ENCODE measurements at places on chromosomes 3 and 15.

- no peak for DNase-seq
These were observed 47.3 kb downstream of the PTPRG start for GRCh38 chr3:61608711-61609110.

DNA sequence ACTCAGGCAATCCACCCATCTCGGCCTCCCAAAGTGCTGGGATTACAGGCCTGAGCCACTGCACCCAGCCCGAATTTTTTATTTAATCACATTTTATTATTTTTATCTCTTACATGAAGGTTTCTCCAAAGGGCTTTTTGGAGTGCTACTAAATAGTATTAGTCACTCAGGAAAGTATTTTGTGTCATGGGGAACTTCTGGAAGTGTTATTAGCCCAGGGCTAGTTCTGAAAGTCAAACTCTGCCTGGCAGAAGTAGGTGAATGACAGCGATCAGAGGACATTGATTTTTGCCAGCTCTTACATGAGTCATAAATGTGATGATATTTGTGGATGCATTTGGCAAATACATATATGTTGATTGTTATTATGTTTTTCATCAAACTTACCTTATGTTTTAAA lies 48.7 kb downstream of the ZPLD1 start:
- no peak for DNase-seq

DNA sequence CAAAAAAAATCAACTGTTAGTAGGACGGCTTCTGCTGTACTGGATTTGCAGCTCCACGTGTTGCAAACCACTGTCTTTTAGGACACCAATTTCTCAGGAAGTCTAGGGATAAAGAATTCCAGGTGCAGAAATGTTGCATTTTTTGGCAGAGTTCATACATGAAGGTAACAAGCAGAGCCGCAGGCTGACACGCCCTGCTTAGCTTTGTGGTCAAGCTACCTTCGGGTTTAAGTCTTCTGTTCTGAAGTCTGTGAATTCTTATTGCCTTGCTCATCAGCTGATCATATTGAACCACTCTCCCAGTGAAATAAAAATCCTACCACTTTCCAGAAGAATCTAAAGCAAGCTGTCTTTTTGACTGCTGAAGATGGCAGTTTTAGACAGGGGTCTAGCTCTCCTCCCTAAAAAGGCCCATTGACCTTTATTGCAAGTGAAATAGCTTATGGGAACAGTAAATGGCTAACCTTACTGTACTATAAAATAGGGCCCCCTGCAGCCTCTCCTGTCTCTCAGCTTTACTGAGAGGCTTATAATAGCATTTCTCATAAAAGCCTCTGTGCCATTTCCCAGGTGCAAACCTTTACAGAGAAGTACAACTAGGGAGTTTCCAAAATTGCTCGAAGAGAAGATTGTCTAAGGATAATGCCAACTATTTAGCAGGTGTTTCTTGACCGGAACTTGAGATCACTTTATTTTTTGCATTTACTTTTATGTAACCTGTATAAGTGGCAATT lies 262.2 kb upstream of the IL12A start:
- DNase-seq: no peak

GRCh38 chr3:178671791-178672190 lies 135.6 kb downstream of the KCNMB2 start:
- DNase-seq: no peak

- no peak for DNase-seq
These were observed 274.5 kb upstream of the RARB start for GRCh38 chr3:25153561-25153960.

DNA sequence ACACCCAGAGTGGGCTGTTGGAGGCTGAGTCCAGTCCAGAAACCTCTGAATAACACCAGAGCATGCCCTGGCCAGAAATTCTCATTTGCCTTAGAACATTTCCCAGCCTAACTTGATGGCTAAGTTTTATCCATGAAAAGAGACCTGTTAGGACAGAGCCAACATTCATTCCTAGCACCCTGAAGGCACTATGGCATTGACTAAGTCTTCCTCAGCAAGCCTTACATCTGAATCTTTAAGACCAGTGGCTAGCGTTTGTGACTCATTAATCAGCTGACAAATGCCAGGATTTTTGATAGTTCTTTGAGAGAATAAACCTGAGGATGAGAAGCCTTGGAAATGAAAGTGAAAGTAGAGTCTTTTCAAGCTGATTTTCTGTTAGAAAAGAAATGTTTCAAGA lies 1087.1 kb upstream of the ALCAM start:
- no peak for DNase-seq

DNA sequence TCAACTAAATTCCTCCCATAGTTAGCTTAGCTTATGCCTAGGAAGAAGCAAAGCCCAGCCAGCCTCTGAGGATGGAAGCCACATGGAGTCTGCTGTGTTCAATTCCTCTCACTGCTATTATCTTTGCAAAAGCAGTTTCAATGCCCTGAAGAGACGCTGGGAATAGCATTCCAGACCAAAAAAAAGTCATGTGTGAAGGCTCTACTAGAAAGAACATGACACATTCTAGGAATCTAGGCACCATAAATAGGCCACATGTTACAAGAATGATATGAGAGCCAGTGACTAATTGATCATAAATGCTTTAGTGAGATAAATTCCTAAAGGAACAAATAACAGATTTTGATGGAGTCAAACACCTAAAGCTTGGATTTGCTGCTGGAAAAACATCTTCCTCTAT lies 800.8 kb downstream of the TUSC7 start:
- no peak for DNase-seq

- no peak for DNase-seq
These were observed 120.5 kb downstream of the TMEM266 start for GRCh38 chr15:76180321-76180720.

- no peak for DNase-seq
These were observed 22.1 kb downstream of the NCK1 start for GRCh38 chr3:136883967-136884720.

DNA sequence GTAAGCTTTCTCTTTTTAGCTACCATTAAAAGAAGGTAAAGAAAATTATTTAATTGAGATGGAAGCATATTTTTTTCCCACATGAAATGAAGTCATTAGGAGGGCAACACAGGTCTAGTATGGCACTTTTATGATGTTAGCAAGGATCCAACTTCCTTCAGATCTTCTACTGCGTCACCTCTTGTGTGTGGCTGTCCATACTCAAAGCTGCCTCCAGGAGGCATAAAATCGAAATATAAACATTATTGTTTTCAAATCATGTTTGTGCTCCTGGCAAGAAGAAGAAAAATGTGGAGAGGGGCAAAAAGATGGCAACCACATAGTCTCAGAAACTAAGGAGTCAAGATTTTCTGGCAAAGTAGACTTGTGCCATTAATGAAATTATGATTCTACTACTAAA lies 791.7 kb upstream of the EPHA6 start:
- DNase-seq: no peak

DNA sequence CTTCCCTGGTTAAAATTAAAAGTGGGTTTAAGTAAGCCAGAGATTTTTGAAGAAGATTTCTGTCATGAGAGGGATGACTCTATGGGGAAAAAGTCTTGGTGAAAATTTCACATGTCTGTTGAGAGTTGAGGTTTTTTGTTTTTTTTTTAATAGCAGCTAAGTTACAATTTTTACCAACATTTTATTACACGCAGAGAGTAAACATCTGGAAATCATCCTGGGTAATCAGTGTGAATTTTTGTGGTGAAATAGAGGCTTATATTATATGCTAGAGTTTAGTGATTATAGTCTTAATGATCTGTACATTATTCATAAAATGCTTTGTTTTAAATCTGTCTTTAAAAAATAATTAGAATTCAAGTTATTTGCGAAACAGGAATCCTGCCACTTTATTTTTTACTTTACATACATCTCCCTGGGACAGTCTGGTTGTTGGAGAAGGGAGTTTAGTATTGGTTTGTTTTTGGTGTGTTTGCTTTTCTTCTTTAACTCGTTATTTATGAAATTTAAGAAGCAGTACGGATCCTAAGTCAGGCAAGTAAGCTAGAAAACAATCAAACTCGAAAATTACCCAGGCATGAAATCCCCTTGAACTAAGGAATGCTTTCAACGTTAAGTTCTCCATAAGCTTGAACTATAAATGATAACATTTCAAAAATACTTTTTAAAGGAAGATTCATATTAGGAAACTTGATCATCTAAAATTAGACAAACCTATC lies 143.4 kb upstream of the TSC22D2 start:
- no peak for DNase-seq

DNA sequence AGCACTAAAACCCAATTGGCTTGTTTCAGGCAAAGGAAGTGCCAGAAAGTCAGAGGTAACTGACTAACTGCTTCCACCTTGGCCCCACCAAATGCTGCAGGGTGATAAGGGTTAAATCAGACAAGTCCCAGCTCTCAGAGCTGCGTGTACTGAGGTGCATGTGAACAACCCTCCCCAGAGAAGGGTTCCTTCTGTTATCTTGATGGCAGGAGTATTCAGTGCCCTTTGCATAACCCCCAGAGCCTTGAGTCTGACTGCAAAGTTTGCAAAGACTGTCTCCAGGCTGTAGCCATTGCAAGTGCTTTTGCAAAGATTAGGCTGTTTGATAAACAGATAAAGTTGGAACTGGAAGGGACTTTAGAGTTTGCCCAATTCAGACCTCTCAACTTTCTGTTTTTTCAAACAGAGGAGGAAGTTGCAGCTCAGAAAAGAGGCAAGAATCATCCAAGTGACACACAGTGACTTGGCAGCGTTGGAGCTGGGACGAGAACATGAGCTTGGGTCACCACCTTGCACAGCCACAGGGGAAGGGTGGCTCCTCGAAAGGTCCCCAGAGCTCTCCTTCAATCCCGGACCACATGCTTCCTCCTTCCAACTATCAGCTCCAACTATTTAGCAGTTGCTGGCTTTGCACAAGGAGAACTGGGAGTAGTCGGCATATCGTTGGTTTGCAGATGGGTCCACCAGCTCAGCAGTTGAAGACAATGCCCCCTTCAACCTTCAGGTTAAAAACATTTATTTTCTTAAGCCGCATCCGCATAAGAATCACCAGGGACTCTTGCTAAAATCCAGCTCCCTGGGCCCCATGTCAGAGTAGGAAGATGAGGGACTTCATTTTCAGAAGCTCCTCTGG lies 224.8 kb upstream of the HES1 start:
- DNase-seq: no peak
